M059J (cell line): ENCODE measurements at places on chromosomes 3 and 15.

DNA sequence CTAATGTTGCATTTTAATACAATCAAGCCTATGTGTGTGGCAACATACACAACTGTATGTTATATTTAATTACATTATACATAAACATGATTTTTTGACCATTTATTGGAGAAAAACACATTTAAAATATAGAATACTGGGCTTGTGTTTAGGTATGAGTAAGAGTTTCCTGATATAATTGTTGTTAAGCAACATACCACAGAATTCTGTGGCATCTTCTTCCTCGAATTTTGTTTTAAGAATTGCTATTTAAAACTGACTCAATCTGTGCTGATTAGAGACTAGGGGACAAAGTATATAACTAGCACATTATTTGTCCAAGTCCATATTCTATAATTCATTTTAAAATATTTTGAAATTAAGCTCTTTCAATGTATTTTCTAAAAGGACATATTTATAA lies 376.8 kb upstream of the THBS1 start:
- peak; percentile 60 for DNase-seq

- peak; percentile 88 for DNase-seq
Measured at GRCh38 chr15:44087578-44088465, 107.2 kb downstream of the FRMD5 start.

DNA sequence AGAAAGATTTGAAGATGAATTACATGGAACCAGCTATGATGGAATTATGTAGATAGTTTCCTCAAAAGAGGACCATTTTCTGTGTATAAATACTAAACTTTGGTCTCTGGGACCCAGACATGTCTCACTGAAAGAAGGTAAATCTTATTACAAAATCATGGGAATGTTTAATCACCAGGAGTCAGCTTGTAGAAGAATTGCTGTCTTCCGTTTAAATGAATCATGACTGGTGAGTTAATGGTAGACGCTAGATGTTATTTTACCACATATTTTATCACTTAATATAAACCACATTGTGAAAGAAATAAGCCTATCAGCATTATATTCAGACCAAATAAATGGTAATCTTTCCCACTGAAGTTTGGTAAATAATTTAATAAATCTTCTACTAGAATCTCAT lies 322.3 kb upstream of the SUCLG2 start:
- DNase-seq: no peak

DNA sequence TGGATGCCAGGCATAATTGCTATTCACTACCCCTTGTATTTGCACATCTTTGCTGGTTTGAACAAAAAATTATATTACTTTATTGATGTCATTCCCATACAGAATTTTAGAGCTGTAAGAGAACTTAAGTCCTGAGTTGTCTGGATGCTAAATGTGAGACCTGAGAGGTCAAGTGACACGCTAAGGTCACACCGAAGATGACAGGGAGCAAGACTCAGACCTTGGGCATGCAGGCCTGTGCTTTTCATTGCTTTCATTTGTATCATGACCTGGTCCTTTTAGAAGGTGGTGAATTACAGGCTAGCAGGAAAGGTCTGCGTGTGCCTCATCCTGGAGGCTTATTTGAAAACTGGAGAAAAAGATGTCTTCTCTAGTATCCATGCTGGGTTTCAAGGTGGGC lies 312.0 kb upstream of the RASGRP1 start:
- DNase-seq: peak; percentile 69

DNA sequence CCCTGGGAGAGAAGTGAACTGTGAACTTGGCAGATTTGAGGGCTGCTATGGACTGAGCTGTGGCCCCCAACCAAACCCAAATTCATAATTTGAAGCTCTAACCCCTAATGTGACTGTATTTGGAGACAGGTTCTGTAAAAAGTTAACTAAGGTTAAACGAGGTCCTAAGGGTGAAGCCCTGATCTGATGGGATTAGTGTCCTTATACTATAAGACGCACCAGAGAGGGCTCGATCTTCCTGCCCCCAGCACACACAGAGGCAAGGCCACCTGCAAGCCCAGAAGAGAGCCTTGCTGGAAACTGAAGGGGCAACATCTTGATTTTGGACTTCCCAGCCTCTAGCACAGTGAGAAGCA lies 34.0 kb downstream of the TKT start:
- no peak for DNase-seq

DNA sequence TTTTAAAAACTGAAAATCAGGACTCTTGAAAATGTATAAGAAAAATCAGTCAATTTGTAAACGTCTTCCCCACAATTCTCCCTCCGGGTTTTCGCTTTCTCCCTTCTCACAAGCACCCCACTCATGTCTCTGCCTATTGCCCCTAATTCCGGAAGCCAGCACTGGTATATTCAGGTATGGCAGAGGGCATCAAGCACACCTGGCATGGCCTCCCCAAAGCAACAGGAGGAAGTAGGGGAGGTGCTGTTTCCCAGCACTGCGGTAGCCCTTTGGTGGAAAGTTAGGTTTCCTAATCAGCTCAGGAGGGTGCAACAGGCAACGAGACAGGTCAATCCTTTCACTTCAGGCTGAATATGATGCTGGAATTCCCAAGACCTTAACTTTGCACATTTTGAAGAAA lies 30.1 kb downstream of the LAMP3 start:
- DNase-seq: no peak

DNA sequence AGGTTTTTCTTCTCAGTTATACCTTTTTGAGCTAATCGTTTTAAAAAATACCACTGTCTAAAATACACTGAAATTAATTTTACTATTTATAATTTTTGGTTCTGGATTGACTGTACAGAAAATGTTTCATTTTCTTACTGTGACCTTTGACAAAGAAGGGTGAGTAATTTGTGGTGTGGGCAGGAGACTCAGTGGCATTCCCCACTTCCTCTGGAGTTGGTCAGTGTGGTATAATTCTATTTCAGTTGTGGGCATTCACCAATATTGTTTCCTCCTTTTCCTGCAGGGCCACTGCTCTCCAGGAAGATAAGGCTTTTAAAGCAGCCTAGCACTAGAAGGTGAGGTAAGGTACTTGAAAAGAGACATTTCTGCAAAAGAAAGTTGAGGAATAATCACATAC lies 6.5 kb downstream of the DAG1 start:
- peak; percentile 77 for DNase-seq

GRCh38 chr3:171494457-171495109 lies 34.4 kb upstream of the TNIK start:
- no peak for DNase-seq

- no peak for DNase-seq
Measured at GRCh38 chr3:181969925-181970324, 258.2 kb downstream of the SOX2 start.

DNA sequence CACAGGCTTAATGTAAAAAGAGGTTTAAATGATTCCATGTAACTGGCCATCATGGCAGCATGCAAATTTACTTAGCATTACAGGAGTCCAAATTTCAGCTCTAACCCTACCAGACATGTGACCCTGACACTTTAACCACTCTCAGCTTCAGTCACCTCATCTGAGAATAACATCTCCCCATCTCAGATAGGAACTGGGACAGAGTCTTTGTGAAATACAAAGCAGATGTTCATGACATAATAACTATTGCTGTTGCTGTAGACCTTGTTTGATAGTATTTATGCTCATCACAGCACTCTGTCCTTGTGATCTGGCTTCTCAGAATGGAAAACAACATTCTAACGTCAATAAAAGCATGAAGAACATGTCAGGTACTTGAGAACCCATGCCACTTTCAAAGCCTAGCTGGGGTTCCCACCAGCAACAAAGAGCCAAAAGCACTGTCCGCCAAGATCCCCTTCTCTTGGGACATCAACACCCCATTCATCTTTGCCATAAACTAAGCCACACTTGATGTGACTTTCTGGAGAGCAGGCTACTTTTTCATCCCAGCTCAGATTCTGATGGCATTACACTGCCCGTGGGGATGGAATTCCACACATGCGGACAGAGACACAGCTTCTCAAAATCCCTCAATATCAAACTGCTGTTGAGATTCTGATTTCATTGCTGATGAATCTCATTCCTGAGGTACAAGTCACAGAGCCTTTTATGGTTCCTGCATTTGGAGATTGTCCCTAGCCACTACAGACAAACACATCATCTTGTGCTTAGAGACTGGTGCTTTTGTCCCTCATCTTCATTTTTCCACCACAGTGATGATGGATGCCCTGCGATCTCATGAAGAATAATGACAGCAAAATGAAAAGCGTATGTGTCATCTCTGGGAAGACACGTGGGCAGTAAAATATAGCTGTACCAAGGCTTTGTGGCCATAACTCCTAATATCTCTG lies 202.7 kb downstream of the TNIK start:
- peak; percentile 94 for DNase-seq

DNA sequence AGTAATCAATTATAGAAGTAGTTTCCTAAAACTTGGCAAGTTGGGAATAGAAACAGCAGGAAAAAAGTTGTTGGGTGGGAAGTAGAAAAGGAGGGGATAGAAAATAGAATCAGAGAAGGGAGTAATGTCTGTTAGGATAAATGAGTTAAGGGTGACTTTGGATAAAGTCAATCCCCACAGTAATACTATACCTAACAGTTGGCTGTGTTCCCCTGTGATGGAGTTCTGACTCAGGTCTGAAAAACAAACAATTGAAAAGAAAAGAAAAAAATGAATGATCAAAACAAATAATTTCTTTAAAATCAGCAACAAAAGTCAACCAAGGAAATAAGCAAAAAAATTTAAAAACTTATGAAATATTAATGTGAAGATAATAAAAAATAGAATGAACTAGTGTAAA lies 50.3 kb downstream of the EMC4 start:
- peak; percentile 22 for DNase-seq

GRCh38 chr3:10777627-10778026 lies 38.4 kb upstream of the SLC6A11 start:
- no peak for DNase-seq

- no peak for DNase-seq
Measured at GRCh38 chr15:85440451-85440850, 60.0 kb downstream of the AKAP13 start.

DNA sequence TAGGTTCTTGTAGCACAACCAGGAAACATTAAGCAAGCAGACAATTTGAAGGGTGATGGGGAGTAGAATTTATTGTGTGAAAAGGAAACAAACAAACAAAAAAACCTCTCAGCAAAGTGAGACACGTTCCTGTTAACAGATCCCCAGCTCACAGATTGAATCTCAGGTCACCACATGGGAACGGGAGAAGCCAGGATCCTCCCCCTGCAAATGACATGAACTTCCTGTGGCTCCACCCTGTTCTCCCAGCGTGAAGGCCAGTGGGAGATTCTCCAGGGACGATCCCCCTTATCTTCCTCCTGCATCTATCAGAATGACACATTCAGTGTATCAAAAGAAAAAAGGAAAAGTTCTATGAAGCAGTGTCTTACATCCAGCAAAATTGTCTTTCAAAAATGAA lies 1488.1 kb downstream of the OTOL1 start:
- peak; percentile 27 for DNase-seq

- DNase-seq: no peak
Measured at GRCh38 chr3:158710601-158711000, 21.7 kb downstream of the RARRES1 start.

DNA sequence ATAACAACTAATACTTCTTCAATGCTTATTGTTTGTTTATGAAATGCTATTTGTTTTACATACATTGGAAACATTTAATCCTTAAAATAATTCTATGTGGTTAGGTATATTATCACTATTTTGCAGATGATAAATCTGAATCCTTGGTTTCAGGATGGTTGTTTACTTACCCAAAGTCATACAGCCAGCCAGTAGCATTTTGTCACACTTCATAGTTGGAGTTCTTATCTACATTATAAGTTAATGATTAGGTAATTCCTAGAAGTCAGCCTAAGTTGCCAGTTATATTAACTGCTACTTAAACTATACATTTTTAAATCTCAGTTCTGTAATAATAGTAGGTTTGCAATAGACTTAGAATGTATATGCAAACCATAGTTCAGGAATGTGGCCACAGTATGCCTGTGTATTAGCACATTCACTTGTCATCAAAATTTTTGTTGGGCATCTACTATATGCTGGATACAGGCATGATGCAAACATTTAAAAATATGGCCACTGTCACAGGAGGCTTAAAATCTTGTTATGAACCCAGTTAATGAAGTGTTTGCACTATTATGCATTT lies 187.9 kb downstream of the UBE2E2 start:
- no peak for DNase-seq

GRCh38 chr3:77190374-77190773 lies 150.5 kb downstream of the ROBO2 start:
- no peak for DNase-seq

- no peak for DNase-seq
Measured at GRCh38 chr3:97662264-97662663, 102.3 kb upstream of the ARL6 start.
